ENCODE measurements at places on chromosomes 2 and 18.
A peak's percentile ranks its signal among the peaks of the same experiment; 100 is the strongest.

GRCh38 chr18:31857526-31858106 is 85.3 kb downstream of the TRAPPC8 start:
- no peak for DNase-seq

DNA sequence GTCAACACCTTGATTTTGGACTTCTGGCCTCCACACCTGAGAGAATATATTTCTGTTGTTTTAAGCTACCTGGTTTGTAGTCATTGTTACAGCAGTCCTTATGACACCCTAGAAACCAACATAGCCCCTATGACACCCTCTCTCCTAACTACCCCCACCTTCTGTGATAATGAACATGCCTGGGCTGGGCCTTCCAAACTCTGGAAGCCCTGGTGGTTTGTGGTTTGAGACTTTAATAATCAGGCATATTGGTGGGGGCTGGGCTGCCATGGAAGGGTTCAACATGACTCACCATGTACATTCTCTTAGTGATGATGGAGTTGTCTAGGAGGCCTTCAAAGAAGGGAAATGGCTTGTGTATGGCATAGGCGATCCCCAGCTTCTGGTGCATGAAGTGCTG is 3.3 kb downstream of the SP110 start:
- no peak for DNase-seq

GRCh38 chr18:61096226-61096625 is 237.0 kb upstream of the CDH20 start:
- no peak for DNase-seq

GRCh38 chr2:203814661-203815540 is 52.7 kb upstream of the CTLA4 start:
- no peak for DNase-seq

- no peak for DNase-seq
These were observed 293.8 kb upstream of the VWC2L start for GRCh38 chr2:214117054-214117453.

DNA sequence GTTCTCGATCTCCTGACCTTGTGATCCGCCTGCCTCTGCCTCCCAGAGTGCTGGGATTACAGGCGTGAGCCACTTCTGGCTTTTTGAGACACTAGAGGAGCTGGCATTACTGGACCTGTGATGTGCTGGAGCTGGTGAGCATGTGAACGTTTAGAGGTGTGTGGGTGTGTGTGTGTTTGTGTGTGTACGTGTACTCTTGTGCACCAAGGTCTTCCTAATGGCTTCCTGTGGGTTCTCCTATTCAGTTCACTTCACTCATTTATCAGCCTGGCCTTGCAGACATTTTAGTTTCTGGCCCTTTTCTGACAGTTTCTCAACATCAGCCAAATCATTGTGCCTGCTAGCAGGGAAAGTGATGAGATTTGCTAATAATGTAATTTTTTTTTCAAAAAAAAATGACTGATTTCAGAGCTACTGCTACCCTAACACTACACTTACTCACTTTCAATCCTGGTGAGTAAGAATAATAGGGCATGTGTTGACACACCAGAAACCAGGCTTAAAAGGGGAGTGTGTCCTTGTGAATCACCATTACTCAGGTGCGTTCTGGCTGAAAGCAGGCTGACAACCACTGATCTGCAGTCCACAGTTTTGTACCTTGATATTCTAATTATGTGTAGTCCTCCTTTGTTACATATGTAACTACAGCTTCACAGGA is 41.0 kb upstream of the ACTR3 start:
- DNase-seq: peak; percentile 4

DNA sequence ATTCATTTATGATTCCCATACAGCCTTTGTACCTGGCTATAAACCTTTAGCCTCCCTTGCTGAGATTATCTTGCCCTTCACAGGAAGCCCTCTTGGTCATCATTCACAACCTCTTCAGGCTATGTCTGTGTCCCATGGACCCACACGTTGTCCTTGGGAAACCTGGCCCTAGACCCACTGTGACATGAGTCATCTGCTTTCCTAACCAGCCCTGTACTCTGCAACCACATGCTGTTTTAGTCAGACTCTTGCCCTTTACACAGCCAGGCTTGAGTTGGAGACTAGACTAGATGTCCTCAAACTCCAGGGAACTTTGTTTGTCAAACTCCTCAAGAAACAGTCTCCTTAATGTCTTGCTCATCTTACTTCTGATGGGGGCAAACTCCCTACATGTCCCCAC is 229.3 kb upstream of the ZSWIM2 start:
- DNase-seq: no peak

GRCh38 chr2:33265584-33266338 is 210.7 kb upstream of the RASGRP3 start:
- no peak for DNase-seq

DNA sequence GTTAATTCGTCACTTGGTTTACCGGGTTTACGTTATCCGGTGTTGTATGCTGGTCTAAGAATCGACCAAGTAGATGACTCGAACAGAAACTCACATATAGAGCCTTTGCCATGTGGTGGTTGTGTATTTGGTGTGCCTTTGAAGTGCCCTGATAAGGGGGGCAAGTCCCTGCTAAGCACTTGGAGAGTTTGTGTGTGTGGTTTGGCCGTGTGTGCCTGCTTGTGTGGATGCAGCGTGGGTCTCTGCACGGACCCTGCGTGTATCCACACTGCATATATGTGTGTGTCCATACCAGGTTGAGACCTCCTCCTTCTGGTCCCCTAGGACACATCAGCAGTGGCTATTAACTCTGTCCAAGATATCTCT is 2.4 kb upstream of the CELF4 start:
- no peak for DNase-seq

DNA sequence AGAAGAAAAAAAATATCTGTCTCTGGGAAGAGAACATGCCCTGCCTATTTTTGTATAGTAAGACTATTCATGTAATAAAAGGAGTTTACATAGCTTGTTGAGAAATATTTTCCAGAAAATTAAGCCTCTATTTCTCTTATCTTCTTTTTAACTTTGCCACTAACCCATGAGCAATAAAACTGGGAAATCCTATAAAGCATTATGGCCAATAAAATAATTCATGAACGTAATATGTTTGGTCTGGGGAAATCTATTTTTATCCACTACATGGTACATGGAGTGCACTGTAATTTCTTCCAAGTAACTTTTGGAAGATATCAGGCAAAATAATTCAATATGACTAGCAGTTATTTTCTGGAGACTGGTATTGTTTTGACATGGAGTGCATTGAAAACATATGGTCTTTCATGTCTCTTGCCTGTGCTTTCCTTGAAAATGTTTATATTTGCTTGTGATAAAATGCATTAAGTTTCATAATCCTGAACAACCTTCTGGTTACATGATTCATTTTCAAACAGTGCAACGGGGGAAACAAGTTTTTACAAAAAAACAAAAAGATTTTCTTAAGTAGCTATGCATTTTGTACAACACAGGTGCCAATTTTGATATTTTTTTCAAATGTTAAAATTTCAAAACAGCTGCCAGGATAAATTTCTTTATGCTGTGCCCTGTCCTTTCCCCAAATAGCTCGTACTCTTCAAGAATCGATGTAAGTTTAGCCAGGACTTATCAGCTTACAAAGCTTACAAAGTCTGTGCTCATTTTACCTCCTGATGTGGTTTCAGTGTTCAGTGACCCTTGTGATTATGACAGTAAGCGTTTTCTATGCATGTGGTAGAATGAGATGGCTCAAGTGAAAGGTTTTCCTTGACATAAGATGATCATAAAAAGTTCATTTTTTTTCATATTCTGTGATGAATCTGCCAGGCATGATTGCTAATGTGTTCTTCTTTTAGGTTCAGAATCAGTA is 194.5 kb downstream of the UBE2E3 start:
- DNase-seq: no peak

GRCh38 chr2:12543978-12544558 is 172.7 kb upstream of the TRIB2 start:
- no peak for DNase-seq

DNA sequence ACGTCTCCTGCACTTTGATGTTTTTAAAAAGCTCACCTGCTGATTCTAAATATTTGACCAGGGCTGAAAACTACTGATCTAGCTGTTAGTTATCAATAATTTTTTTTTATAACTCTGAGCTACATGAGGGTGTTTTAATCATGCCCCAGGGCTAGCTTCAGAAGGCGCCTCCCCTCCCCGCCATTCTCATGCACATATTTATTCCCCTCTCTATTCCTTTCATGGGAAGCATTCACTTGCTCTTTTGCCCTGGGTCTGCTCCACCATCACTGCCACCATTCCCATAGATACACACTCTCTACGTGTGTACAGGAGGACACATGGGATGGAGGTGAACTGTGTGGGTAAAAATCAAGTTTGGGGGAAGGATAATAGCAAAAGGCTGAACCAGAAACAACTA is 101.0 kb downstream of the PLA2R1 start:
- DNase-seq: no peak

DNA sequence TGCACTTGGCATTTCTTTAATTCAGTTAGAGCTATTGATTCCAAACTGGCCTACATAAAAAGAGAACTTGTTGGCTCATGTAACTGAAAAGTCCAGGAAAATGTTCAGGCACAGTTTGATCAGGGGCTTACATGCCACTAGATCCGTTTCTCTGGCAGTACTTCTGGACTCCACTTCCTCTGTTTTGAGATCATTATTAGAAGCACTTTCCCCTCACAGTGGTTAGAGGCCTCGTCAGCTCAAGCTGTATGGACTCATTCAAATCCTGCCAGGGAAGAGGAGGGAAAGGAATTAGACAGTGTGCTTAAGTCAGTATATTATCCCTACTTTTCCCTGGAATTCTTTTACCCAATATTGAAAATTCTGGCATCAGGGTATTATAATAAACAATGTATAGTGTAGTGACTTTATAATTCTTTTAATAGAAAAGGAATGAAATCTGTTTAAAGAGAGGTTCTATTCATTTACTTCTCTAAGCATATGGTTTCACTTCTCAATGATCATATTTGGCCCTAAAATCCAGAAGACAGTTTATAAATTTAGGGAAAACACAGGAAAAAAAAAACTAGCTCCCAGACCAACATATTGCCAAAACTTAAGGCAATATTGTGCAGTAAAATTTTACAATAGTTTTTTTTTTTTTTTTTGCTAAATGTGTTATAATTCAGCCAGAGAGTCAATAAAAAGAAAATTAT is 92.0 kb downstream of the ARMC9 start:
- DNase-seq: no peak

- no peak for DNase-seq
These were observed 55.7 kb downstream of the SNORC start for GRCh38 chr2:232925821-232926156.

DNA sequence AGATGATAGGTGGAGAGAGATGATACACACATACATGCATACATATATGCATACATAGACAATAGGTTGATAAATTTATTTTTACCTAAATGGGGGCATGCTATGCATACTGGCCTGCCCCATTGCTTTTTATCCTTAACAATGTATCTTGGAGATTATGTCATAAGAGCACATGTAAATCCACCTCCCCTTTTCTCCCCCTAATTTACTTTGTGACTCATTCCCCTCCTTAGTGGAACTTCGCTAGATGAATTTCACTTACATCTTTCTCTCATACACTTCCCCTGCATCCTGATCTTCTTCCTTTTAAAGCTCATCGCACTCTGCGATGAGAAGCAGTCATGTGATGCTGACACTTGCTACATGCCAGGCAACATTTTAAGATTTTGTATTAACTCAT is 223.6 kb downstream of the C1D start:
- DNase-seq: no peak

- no peak for DNase-seq
These were observed 44.2 kb downstream of the VSNL1 start for GRCh38 chr2:17584689-17585088.

- DNase-seq: peak; percentile 41
These were observed at the start of gene DOCK10 for GRCh38 chr2:225041851-225042799. Gene DOCK10 (minus strand): TSS chr2:225042468. CDS start chr2:225042374, 94 bp downstream.

DNA sequence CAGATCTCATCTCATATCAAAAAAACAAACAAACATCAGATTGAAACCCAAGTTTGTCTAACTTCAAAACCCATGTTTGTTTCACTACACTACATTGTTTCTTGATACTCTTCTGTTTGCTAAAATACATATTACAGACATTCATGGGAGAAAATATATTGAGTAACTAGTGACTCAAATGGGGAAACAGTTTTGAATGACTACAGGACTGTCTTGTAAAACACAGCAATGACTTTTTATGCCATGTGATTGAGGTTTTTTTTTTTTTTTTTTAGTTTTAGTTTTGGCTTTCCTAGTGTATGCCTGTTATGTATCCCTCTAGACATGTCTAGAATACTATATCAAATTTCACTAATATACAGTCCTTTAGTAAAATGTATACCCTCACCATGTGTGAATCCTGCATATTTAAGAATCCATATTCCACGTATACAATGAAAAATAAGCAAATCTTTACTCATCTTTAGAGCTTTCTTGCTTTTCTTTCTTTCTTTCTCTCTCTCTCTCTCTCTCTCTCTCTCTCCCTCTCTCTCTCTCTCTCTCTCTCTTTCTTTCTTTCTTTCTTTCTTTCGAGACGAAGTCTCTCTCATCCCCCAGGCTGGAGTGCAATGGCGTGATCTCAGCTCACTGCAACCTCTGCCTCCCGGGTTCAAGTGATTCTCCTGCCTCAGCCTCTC is 46.6 kb upstream of the SERTAD2 start:
- no peak for DNase-seq

DNA sequence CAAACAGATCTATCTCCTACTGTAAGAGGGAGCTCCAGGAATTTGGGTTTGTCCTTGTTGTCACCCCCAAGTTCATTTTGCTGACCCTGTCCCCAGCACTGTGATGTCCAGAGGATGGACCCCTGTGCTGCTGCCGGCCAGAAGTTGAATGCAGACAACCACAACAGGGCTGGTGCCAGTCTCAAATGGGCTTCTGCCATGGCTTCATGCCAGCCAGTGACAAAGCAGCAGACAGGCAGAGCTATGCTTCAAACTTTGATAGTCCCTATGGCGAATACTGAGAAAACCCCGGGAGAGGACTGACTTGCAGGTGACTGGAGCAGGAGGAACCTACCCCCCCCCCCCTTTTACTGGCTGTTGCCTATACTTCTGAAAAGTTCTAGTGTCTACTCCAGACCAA is 3.2 kb downstream of the SMAD7 start:
- DNase-seq: no peak

- no peak for DNase-seq
These were observed 212.3 kb downstream of the CDH20 start for GRCh38 chr18:61545281-61546245.

- DNase-seq: no peak
These were observed 10.9 kb downstream of the MAT2A start for GRCh38 chr2:85549826-85550225.

DNA sequence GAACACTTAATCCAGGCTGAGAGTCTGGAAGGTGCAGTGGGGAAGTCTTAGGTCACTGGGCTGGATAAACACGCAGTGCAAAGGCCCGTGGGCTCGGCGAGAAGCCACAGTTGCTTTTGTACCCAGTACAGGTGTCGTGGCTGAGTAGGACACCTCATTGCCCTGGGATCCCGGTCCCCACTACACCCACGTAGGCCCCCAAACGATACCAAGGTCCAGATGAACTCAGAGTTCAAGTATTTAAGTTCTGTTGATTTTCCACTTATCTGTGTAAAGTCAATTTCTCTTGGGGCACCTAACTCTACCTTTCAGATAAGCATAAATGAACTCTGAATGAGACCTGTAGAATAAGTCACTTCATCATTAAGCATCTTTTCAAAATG is 302.0 kb downstream of the PIEZO2 start:
- no peak for DNase-seq

- DNase-seq: no peak
These were observed 42.9 kb upstream of the TUBA3E start for GRCh38 chr2:130241041-130241707.
